ENCODE measurements at places on chromosomes 6 and 20. TPM values are rescaled to one million over a fixed set of nuclear protein-coding genes. Genes with fewer than 3 reads are reported as not detected.

The GHRH gene
- total RNA-seq: not detected

The GSTA2 gene
- total RNA-seq: not detected

The LTB gene
- total RNA-seq: 2.1 TPM

The COL11A2 gene
- total RNA-seq: 1.3 TPM

The TAP1 gene
- 16.7 TPM for total RNA-seq

The XKR7 gene
- total RNA-seq: 0.05 TPM
